SHP77 treated with DMSO at 0.1 percent for 48 hours (cell line): ENCODE measurements at places on chromosomes 7 and 10.

GRCh38 chr10:24571870-24572450, 151.7 kb downstream of the ARHGAP21 start:
- DNase-seq = no peak

DNA sequence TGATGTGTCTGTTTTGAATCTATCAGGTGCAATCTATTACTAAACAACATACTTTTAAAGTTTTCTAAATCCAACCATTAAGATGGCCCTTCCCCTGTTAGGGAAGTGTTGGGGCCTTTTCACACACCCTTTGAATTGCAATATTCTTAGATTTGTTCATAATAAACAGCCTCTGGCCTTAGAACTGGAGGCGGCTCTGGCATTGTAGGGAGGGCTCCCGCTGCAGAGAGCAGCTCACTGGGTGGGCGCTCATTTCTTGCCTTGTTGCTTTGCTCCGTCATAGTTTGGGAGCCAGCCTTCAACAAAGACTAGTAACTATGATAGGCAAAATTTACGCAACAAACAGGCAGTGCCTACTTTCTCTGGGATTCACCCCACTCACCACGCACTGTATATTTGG, 4.2 kb upstream of the HOXA10 start:
- no peak for DNase-seq

DNA sequence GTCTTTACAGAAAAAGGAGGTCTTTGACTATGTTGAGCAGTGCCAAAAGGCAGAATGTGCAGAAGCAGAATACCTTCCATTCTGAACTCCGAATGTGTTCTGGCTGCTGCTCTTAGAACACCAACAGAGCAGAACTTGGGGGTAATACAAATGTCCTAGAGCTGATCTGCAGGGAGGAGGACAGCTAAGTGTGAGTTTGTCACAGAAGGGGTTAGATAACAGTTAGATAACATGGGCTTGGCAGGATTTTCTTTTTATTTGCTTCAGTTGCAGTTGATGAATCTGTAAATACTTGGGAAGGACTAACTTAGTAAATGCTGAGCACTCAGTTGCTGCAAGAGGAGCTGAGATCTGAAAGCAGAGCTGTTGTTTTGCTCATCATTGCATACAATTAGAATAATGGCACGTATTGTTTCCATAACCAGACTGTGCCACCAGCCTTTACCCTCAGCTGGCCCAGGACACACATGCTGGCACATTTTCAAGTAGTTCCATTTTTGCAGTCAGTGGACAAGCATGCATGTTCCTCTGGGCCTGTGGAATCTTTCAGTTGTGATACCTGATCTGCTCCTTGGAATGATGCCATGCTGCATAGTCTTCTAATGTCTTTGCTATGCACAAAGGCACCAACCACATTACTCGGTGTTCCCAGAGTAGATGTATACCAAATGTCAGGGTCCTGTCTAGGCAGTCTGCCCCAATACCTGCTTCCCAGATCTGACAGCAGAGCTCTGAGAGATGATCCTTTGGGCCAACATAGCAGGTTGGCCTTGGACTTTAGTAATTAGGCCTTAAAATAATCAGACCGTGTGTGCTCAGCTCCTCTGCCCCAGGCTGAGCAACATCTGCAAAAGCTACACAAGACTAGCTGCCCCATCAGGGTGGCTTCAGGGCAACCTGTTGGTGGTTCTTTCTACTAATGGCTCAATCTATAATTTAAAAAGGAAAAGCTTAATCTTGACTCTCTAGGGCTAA, 55.7 kb downstream of the GSDME start:
- DNase-seq = no peak

GRCh38 chr7:133776266-133776665, 350.9 kb upstream of the LRGUK start:
- no peak for DNase-seq
